Activated T-cell treated with anti-CD3 and anti-CD28 coated beads for 1 hour (primary cell): ENCODE measurements at places on chromosomes 5 and 9.

DNA sequence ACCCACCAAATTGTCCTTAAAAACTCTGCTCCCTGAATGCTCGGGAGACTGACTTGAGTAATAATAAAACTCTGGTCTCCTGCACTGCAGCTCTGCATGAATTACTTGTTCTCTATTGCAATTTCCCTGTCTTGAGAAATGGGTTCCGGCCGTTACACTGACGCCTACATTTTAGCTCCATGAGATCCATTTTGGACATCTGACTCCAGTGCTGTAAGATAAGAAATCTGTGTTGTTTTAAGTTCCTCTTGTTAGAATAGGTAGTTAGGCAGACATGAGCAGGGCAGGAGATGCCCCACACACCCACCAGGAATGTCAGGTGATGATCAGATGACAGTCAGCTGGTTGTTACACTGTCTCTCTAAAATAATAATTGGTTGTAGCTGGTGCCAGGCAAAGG lies 125.8 kb upstream of the SHB start:
- no peak for DNase-seq

DNA sequence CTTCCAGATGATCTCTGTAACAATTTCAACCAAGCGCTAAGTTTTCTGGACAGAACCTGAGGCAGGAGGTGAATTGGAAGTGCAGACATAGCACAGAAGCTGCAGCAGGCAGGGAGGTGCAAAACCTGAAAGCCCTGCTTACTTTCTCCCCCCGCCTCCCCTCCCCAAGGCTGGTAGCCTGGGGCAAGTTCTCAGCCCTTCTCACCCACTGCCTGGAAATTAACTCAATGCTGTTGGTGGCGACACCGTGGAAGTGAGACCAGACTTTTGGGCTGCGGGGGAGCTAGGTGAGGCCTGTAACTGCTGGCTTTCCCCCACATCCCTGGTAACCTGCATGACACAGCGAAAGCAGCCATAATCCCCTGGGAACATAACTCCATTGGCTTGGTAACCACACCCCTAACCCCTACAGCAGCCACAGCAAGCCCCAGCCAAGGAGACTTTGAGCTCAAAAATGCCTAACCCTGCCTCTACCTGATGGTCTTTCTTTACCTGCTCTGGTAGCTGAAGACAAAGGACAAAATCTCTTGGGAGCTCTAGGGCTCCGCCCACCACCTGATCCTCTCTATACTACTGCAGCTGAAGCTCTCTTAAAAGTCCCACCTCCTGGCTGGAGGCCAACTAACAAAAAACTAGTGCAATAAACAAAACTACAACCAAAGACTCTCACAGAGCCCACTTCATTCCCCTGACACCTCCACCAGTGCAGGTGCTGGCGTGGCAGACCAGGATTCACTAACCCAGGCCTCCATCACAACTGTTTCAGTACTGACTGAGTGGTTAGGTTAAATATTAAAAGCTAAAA lies 11.9 kb upstream of the OR13C8 start:
- DNase-seq: no peak

DNA sequence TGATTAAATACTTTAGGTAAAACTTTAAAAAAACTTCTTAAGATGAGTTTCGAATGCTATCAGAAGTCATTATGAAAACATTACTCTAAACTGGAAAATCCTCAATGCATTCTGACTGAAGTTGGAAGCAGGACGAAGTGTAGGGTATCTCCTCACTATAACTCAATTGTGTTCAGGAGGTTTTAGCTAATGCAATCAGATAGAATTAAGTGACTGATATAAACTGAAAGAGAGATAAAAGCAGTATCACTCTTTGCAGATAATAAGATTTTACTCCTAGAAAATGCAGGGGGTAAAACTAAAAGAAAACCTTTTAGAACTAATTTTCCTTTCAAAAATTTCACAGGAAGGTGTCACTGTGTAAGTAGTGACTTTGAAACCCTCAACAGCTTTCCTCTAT lies 22.1 kb downstream of the TAS2R1 start:
- DNase-seq: no peak

GRCh38 chr9:23643656-23644258 lies 182.3 kb downstream of the ELAVL2 start:
- no peak for DNase-seq

DNA sequence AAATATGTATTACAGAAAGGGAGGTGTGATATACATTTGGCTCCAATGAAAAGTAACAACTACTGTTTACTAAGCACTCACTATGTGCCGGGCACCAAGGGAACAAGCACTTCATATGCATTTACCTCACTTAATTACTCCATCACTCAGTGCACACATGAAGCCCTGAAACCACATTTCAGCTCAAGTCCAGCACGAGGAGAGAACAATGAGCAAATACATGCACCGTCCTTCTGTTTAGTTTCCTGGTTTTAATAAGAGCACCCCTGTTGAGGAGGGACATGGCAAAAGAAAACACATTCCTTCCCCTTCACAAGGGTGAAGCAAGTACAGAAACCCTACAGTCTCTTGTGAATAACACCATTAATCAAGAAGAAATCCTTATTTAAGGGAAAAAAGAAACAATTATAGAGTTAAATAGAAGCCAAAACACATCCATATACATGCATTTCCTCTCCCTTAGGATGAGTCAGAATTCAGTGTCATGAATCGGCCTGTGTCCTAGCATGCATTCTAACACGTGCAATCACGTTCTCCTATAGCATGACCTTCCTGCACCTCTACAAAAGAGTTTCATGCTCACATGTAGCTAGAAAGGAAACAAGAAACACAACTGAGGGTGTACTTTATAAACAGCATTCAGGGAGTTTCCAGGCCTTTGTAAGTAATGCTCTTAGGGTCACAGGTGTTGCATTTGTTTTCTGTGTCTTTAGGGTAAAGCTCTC lies 411.6 kb downstream of the BNC2 start:
- DNase-seq: no peak

DNA sequence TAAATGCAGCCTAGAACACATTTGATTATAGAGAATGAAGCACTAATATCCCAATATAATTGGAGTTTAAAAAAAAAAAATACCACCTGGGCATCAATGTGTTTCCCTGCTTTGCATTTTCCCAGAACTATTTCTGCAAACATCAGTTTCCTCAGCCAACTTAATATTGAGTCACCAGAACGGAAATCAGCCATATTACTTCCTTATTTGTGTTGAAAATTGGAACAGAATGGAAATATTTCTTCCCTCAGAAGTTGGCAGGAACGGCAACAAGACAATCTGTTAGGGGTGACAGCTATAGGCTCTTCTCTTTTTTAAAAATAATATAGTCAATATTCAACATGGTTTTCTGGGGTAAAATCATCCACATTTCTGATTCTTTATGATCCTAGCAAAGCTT lies 4.0 kb downstream of the MFAP3 start:
- DNase-seq: no peak

DNA sequence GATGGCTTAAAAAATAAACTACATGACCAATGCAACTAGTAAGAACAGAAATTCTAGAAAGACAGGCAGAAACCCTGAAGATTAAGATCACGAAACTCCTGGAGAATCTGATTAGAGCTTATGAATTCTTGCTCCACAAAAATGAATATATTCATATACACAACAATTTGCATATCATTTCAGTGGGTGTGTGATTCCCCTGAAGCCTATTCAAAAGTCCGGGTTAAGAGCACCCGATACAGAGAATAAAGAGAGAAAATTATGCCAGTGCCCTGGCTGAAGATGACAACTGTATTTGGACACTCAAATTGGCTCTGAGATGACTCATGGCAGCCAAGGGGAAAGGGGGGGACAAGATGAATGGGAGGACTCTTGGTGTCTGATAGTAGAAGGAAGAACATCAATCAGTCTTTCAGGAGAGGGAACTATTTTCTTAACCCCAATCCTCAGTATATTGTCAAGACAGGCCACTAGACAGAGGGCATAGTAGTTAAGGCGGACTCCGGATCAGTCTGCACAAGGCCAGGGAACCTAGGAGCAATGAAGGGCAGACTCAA lies 6.0 kb downstream of the TMOD1 start:
- DNase-seq: no peak

GRCh38 chr5:43515678-43516048 lies 715 bp upstream of the C5orf34 start:
- no peak for DNase-seq

- DNase-seq: no peak
These were observed 532.2 kb downstream of the ACTL7B start for GRCh38 chr9:108323615-108324014.

DNA sequence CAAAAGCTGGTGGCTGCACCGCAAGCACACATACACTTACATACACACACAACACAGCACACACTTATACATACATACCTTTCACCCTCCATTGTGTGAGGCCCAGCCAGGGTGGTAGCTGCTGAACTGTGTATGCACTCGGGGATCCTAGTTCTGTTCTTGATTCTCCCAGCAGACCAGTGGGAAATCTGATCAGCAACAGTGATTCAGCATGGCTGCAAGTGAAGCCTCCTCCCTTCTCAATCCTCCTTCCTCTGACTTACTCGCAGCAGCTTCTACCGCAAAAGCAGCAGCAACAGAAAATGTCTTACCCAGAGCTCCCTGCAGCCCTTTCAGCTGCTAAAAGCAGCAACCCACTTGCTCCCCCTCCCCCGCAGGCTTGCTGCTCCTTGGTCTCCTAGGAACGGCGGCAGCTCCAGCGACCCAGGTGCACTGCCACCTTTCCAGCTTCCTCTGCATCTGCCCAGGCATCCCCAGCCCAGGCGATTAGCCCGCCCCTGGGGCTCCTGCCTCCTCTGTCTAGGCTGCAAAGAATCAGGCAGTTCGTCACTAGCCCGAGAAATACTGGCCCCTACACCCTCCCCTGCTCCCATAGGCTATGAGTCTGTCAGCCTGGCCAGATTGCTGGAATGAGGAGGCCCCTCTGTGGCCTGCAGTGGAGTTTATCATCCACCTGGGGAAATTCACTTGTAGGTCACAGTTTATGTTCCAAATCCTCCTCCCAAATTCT lies at the start of gene KLHL3:
TSS of gene KLHL3 (minus strand) at position 535 of the 730 bp plus-strand sequence. CDS start at position 92, 443 bp downstream.
- DNase-seq: peak; percentile 11

DNA sequence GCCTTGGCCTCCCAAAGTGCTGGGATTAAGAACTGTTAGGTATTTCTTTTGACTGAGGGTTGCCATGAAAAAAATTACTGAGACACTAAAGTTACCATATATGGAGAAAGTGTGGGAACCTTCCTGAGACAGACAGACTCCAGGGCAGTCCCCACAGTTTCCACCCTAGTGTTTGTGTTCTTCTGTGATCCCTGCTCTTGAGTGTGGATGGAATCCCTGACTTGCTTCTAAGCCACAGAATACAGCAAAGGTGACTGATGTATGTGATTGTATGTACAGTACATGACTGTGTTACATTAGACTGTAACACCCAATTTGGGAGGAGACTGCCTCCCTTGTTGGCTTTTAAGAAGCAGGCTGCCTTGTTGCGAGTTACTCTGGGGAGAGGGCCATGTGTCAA lies 24.7 kb upstream of the ADAM19 start:
- DNase-seq: no peak

- DNase-seq: no peak
These were observed 14.6 kb downstream of the SEPTIN8 start for GRCh38 chr5:132762246-132763000.

GRCh38 chr5:126002222-126002897 lies 420.8 kb upstream of the GRAMD2B start:
- DNase-seq: no peak

- no peak for DNase-seq
These were observed 50.6 kb downstream of the IRX2 start for GRCh38 chr5:2700876-2701275.

DNA sequence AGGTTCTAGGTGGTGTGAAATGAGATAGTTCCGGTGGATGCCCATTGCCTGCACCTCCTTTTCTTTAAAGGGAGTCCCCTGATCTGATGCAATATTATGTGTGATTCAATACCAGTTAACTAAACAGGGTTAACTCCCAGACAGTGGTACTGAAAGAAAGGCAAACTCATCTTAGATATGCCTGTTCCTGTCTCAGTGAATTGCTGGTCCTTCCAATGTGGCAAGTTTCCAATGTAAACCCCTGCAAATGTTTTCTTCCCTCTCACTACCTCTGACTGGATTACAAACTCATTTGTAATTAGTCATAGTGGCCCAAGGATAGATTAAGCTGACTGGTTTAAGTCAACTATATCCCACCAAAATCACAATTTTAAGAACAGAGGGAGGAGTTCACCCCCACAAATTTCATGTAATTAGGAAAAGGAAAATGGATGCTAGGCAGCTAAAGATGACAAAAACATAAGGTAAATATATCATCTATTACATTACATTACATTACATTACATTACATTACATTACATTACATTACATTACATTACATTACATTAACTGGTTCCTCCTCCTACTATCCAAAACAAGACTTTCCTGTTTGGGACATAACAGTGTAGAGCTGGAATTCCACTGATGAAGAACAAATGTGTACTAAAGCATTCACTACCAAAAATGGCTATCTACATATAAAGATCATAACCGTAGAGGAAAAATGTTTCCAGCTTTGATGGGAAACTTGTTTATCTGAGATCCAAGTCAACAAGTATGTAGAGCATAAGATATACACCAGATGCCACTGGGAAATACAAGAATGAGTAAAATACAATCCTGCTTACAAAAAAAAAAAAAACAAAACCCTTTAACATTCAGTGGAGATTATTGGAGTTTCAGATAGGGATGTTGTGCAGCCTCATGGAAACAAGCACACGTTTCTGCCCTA lies 121.5 kb upstream of the SNX2 start:
- no peak for DNase-seq

DNA sequence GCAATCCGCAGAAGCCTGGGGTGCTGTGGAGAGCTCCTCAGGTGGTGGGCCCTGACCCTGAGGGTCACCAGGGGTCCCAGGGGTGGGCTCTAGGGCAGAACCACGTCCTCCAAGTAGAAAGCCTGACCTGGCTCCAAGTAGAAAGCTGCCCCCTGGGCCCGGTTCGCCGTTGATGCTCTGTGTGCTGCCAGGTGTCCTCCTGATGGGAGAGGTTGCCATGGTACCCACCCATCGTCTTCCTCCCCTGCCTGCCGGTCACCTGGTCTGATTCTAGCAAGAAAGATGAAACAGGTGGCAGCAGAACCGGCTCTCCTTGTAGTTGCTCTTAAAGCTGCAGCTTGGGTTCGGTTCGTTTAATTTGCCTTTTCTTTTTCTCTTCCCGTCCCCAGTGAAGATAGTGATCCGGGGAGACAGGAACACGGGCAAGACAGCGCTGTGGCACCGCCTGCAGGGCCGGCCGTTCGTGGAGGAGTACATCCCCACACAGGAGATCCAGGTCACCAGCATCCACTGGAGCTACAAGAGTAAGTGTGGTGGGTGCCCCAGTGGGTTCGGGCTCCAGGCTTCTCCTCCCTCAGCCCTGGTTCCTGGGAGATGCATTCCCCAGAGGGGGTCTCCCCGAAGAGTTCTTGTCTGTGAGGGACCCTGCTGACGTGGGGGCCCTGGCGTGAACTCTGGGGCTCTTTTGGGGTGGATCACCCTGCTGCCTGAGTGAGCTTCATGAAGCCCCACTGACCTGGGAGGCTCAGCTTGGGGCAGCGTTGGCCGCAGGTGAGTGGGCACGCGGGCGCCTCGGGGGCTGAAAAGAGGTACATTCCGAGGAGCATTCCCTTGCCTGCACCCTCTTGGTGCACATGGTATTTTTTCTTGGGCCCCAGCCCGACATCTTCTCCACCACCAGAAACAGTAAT lies 15.6 kb downstream of the RABL6 start:
- no peak for DNase-seq

GRCh38 chr9:81694541-81694940 lies 5.2 kb upstream of the TLE1 start:
- DNase-seq: no peak

- no peak for DNase-seq
These were observed 201.6 kb downstream of the GOLPH3 start for GRCh38 chr5:31972558-31972957.
